ENCODE measurements at places on chromosomes 1 and 21.

DNA sequence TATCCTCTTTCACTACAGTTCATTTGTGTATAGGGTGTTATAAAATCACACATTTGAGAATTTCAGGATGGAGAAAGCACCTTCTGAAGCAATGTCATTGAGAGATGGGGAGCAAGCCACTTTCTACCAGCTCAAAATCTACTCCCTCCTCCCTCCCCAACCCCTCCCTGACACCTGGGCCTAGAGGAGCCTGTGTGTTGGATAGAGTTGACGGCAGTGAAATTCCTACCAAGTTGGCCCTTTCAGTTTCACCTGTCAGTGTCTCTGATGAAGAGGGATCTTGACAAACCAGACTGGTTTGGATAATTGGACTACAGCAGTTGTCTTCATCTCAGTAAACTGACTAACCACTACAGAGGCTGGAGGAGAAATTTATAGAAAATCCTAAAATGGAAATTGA is 125.0 kb upstream of the HOOK1 start:
- H3K27ac ChIP-seq, result no peak overlapping the region
- H3K4me3 ChIP-seq, result no peak overlapping the region
- no peak for DNase-seq
- no peaks in the 10 kb centered on the region for H3K27me3 ChIP-seq
- no peaks in the 10 kb centered on the region for H3K36me3 ChIP-seq

- no peaks in the 10 kb centered on the region for H3K27me3 ChIP-seq
- H3K4me1 ChIP-seq, result no peaks in the 10 kb centered on the region
- H3K36me3 ChIP-seq, result no peaks in the 10 kb centered on the region
These were observed 34.0 kb upstream of the RUNX3 start for GRCh38 chr1:24963943-24964693.

DNA sequence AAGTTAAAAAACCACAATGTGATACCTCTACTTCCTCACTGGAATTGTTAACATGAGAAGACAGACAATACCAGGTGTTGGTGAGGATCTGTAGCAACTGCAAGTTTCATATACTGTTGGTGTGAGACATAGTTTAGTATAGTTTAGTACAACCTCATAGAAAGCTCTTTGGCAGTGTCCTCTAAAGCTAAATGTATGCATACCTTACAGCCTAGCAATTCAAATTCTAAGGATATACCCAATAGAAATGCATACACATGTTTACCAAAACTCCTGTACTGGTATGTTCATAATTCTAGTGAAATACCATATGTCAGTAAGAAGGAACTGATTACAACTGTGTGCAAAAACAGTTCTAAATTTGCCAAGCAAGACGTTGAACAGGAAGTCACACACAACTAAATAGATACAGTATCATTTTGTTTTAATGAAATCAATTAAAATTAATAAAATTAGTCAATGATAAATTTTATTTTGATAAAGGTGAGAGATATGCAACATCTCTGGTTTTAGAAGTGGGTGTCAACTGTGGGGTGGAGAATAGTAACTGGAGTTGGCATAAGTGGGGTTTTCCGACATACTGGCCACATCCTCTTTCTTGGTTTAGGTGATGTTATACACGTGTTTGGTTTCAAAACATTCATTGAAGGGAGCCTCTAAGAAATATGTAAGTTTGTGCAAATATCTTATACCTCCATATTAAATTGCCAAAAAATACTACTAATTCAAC is 450.7 kb downstream of the PTPRC start:
- no peaks in the 10 kb centered on the region for H3K27me3 ChIP-seq
- DNase-seq, result no peak
- H3K27ac ChIP-seq, result no peak overlapping the region
- H3K36me3 ChIP-seq, result no peaks in the 10 kb centered on the region
- no peaks in the 10 kb centered on the region for H3K4me1 ChIP-seq

DNA sequence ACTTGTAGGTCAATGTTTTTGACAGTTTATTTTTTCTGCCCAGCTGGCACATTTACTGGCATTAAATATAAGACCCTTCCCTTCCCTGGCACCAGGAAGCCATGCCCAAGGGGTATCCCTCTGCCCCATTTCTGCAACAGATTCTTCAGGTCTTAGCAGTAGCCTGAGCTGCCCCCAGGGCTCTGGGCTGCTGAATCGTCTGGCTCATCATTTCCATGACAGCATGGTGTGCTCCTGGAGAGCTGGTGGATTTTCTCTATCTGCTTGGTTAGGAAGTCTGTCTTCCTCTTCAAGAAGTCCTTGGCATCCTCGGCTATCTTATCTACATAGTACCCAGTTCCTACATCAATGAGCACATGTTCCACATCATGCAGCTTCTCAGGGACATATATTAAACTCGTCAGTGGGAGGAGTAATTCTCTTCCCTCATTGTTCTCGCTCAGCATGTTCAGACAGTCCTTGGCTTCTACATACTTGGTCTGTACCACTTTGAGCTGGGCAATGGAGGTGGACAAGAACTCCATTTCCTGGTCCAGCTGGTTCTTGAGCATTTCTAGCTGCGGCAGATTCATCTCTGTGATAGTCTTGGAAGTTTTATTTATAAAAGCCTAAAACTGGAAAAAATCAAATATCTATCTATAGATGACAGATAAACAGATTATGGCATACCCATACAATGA is 23.5 kb downstream of the MIA3 start:
- H3K4me3 ChIP-seq, result no peak overlapping the region
- no peak for DNase-seq
- no peaks in the 10 kb centered on the region for H3K27me3 ChIP-seq

- no peak overlapping the region for H3K27ac ChIP-seq
- no peaks in the 10 kb centered on the region for H3K36me3 ChIP-seq
- no peak overlapping the region for H3K4me3 ChIP-seq
These were observed 15.6 kb upstream of the CSF1 start for GRCh38 chr1:109894823-109895719.

DNA sequence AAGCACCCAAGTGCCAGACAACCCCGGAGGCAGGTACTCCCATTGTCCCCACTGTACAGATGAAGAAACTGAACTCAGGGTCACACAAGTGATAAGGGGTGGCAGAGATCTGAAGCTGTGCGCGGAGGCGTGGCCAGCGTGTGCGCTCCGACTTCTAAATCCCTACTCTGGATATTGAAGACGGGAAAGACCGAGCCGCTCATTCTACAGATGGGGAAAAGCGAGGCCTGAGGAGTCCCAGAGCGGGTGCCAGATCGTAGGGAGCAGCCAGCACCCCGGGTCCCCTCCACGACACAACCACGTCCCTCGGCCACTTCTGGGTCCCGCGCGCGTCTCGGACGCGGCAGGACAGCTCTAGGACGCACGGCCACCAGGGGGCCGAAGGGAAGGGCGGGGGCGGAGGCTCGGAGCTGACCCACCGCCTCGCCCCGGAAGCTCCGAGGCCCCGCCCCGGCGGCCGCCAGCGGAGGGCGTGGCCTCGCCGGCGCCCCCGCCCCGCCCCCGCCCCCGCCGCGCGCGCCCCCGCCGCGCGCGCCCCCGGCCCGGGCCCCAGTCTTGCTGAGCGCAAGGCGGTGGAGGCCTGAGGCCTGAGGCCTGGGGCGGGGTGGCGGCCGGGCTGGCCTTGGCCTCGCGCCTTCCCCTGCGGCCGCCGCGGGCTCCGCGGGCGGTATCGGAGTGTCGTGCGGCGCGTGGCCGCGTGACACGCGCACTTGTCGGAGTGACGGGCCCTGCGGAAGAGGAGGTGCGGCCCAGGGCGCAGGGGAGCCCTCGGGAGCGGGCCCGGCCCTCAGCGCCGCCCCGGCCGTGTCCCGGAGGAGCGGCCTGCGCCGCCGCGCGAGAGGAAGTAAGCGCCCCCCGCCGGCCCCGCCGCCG is at the start of gene H6PD:
Gene H6PD, plus strand, starts transcription at position 552 of the 873 bp plus-strand sequence. CDS start 10,161 bp downstream, outside the sequence.
- H3K4me3 ChIP-seq, result peak within 1 kb of the TSS; percentile 68
- DNase-seq, result peak; percentile 45
- H3K4me1 ChIP-seq, result peaks cover 46% of the 10 kb centered on the region
- peak within 1 kb of the TSS; percentile 93 for H3K27ac ChIP-seq

DNA sequence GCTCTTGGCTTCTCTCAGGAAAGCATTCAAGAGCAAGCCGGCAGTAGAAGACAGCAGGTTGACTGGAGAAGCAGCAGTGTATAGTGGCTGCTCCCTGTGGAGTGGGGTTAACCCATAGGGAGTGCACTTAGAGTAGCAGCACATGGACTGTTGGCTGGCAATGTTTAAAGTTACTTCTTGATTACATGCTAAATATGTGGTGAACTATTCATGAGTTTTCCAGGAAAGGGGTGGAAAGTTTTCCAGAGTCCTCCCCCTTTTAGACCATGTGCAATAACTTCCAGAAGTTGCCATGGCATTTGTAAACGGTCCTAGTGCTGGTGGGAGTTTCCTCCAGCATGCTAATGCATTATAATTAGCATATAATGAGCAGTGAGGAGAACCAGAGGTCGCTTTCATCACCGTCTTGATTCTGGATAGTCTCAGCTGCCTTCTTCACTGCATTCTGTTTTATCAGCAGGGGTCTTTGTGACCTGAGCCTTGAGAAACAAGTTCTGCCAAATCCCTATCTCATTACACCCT is 131.8 kb downstream of the CCDC185 start:
- H3K27ac ChIP-seq, result no peak overlapping the region
- H3K27me3 ChIP-seq, result no peaks in the 10 kb centered on the region
- no peaks in the 10 kb centered on the region for H3K36me3 ChIP-seq
- no peaks in the 10 kb centered on the region for H3K4me1 ChIP-seq
- H3K4me3 ChIP-seq, result no peak overlapping the region

GRCh38 chr1:183648042-183648441 is 5.1 kb downstream of the APOBEC4 start:
- no peaks in the 10 kb centered on the region for H3K4me1 ChIP-seq
- H3K27ac ChIP-seq, result no peak overlapping the region
- H3K36me3 ChIP-seq, result no peaks in the 10 kb centered on the region
- no peak for DNase-seq
- H3K27me3 ChIP-seq, result no peaks in the 10 kb centered on the region

DNA sequence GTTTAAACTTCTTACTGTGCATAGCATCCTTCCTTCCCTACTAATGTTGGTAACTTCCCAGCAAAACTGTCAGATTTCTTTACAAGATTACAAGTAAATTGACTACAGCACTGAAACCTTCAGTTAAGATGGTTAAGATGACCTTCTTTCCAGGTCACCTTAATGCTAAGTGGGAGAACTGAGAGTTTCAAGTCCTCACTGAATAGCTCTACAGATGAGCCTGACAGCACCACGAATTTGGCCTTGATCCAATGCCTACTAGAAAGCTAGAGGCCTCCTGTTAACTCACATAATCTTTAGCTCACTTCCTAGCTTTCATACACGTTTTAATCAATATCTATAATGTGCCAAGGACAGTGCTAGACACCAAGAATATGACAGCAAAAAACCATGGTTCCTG is 276.0 kb upstream of the PLD5 start:
- H3K27ac ChIP-seq, result no peak overlapping the region
- H3K4me1 ChIP-seq, result no peaks in the 10 kb centered on the region
- no peaks in the 10 kb centered on the region for H3K27me3 ChIP-seq
- H3K4me3 ChIP-seq, result no peak overlapping the region
- no peaks in the 10 kb centered on the region for H3K36me3 ChIP-seq

GRCh38 chr1:27941671-27942540 is 7.1 kb downstream of the SMPDL3B start:
- H3K4me3 ChIP-seq, result no peak overlapping the region
- H3K4me1 ChIP-seq, result no peaks in the 10 kb centered on the region
- no peaks in the 10 kb centered on the region for H3K27me3 ChIP-seq
- no peak for DNase-seq
- no peaks in the 10 kb centered on the region for H3K36me3 ChIP-seq
- no peak overlapping the region for H3K27ac ChIP-seq

GRCh38 chr1:218425647-218426342 is 80.7 kb downstream of the TGFB2 start:
- H3K27ac ChIP-seq, result no peak overlapping the region
- H3K4me1 ChIP-seq, result no peaks in the 10 kb centered on the region

- H3K36me3 ChIP-seq, result no peaks in the 10 kb centered on the region
- H3K27me3 ChIP-seq, result no peaks in the 10 kb centered on the region
- no peak overlapping the region for H3K27ac ChIP-seq
- no peak for DNase-seq
These were observed 92.5 kb upstream of the VAMP3 start for GRCh38 chr1:7678491-7679158.

- peaks cover 28% of the 10 kb centered on the region for H3K36me3 ChIP-seq
- H3K27ac ChIP-seq, result no peak overlapping the region
- no peak overlapping the region for H3K4me3 ChIP-seq
- DNase-seq, result no peak
- no peaks in the 10 kb centered on the region for H3K27me3 ChIP-seq
These were observed 10.2 kb upstream of the CAMK2N1 start for GRCh38 chr1:20496241-20496661.

DNA sequence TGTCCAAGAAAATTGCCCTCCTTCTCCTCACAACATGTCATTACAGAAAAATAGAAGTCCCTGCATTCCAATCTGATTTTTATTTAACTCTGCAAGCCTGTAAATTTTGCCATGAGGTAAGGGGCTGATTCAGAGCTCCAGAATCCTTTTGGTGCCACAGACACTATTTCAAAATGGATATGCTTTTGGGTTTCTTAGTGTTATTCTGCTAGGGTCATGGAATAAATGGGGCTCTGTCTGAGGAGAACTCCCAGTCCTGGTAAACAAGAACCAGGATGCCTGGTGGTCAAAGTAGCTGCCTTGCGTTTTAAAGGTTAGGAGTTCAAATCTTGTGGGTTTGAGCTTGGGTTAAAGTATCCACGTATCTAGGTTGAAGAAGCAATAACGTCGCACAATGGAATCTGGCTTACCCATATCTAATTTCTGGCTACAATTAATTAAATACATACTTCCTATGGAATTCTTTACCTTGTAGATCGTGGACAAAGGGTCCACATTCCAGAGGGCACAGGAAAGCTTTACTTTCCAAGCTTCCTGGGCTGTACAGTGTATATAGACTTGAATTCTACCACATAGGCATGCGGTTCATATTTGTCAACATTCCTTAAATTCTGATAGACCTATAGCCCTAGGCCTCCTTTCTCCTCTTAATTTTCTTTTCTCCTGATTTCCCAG is 98.0 kb upstream of the CDC42BPA start:
- peaks cover 12% of the 10 kb centered on the region for H3K4me1 ChIP-seq
- no peak for DNase-seq
- H3K4me3 ChIP-seq, result no peak overlapping the region
- H3K27ac ChIP-seq, result peak overlapping the region; percentile 64

DNA sequence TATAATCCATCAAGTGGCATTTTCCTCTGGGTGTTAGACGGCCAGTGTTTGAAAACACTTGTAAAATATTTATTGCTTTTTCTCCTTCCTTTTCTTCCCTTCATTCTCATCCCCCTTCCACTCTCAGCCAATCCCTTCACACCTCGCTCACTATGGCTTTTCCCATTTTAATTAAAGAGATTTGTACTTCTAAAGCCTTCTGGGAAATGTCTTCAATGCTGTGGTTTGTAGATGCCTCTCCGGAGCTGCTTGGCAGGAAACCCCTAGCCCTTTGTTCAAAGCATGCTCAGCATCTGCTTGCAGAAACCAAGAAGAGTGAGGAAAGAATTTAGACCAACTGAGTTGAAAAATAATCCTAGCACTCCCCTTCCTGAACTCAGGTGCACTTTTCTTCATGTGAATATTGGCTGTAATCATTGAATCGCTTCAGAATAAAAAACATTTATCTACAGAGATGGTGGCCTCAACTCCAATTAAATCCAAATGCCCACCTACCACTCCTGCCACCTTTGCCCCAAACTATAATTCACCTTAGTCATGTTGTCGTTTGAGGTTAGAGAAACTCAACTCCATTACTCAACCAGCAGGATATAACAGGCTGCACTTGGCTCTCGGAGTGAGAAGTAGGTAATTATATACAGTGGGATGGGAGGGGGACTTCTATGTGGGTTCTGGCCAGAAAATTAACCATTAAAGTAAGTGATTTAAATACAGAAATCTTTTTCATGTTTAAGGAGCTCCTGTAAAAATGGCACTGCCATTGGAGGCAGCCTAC is 659.4 kb upstream of the CAMK1G start:
- no peaks in the 10 kb centered on the region for H3K36me3 ChIP-seq
- no peak overlapping the region for H3K4me3 ChIP-seq
- H3K27me3 ChIP-seq, result no peaks in the 10 kb centered on the region
- no peaks in the 10 kb centered on the region for H3K4me1 ChIP-seq
